ENCODE measurements at places on chromosomes 12 and 14.

DNA sequence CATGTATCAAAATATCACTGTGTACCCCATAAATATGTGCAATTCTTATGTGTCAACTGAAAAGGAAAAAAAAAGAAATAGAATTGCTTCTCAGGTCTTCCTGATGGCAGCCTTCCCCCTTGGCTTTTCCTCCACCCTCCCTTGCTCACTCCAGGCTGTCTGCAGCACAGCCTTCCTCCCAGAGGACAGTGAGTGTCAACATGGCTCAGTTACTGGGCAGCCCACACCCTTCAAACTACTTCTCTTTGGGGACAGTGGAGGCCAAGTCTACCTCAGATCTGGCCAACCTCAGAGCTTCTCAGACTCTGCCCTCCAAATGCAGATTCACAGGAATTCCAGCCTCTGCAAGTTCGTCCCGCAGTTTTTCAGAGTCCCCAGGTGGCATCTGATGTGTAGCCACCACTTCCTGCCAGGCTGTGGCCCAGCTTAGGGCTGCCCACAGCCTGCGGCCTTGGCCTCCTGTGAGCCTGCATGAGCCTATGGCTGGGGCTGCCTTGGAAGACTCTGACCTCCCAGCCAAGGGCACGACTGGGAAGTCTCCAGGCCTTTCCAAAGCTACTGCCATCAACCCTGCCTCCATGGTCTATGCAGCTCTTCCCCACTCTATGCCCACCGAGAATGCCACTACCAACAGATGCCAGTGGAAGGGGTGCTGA lies 148.0 kb upstream of the PWP1 start:
- DNase-seq = no peak

GRCh38 chr14:56753396-56753795 lies 56.9 kb downstream of the OTX2 start:
- DNase-seq = no peak

GRCh38 chr12:119684711-119685369 lies 16.9 kb downstream of the PRKAB1 start:
- no peak for DNase-seq

- DNase-seq = peak; percentile 39
These were observed 3.7 kb upstream of the TMX1 start for GRCh38 chr14:51236314-51236713.

GRCh38 chr12:91523831-91524230 lies 341.2 kb upstream of the DCN start:
- no peak for DNase-seq

DNA sequence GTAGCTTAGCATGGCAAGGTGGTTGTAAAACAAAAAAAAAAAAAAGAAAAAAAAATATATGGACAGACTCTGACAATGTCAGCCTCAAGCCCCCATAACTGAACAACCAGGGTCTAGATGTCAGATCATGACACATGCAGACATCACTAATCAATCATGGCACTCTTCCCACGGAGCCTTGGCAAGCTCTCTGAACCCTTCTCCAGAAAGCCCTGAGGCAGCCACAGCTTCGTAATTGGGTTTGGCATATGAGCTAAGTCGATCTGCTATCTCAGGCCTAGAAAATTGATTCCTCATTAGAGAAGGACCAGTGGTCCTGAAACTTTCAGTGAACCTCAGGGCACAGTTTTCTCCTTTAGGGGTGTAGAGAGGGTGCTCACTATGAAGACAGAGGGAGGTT lies 112.2 kb downstream of the GPR135 start:
- DNase-seq = no peak

GRCh38 chr12:75103822-75104221 lies 105.8 kb downstream of the KCNC2 start:
- no peak for DNase-seq

DNA sequence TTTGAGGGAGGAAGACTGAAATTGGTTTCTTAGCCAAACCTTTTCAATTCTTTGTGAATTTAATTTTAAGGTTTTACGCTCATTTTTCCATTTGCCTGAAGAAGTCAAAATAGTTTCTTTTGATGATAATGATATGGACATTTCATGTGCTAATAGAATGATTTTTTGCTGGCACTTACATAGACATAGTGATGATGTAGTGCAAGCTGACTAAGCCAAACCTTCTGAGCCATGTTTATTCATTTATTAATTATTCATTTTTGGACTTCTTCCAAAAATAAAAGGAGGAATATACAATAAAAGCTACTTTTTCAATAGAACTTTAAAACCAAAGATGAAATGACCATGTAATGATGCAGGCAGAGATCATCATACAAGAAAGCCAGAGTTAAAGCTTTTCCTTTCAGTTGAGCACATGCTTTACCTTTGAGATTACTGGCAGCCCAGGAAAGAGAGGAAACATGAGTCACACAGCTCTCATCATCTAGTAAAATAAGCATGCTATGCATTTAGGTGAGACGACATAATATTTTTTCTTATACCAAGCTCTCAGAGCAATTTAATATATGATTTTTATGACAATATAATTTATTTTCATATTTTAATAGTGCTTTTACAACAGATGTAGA lies 24.8 kb downstream of the KCNA1 start:
- DNase-seq = no peak

DNA sequence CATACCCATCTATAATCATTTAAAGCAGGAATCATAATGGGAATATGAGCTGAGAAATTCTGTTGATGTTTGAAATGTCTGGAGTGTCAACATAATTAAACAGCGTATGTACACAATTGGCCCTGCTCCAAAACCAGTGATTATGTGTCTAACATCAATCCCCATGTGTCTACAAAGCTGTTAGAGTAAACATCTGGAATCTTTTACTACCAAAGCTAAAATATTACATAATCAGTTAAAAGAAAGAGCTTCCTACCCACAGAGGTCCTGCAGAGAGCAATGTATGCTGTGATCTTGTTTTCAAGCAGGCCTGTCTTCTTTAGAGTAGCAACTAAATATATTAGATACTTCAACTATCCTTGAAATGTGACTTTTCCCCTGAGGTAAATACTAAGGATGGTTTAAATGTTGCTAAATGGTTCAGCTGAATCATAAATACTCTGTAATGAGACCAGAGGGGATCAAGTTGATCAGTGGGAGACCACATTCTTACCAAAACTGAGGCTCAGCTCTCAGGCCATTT lies 74.3 kb downstream of the RASSF8 start:
- peak; percentile 29 for DNase-seq

- no peak for DNase-seq
These were observed 27.9 kb downstream of the SYNE3 start for GRCh38 chr14:95488376-95489213.

DNA sequence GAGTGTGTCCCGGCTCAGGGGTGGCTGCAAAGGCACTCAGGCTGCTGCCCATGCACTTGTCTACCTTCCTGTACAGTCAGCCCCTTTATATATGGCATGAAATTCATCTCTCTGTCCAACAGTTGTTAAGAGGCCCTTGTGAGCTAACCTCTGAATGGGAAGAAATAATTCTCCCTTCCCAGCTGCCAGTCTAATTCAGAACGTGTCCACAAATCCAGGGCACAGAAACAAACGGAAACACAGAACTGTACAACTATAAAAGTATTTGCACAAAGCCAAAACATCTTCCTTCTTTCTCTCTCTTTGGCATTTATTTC lies 849 bp downstream of the KRT5 start:
- DNase-seq = no peak

DNA sequence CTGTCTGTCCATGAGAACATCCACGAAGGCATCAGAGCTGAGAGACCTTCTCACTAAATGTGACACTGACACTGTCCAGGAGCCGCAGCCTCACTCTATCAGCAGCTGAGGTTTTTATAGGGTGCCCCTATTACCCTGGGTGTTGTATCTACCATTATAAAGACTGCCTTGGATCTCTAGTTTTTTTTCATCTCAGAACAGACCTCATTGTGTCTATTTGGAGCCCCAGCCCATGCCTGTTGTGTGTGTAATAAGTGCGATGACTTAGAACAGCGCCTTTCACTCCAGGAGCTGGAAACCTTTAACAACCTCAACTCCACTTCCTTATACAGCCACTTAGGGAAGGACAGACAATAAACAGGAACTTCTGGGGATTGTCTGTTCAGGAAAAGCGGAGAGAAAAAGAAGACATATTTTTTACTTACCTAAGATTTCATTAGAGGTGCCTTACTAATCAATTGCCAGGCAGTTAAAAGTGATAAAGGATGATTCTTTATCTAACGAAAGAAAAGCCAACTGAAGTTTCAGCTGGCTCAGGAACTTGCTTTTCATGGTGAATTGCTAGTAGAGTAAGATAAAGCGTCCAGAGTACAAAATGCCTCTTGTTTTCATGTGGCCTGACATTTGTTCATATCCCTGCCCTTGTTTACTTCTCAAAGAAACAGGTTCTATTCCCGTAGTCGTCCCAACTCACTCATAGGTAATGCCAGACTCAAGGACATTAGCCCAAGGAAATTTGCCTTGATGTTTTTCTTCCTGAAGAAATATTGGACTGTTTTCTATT lies 420.6 kb downstream of the RAD51B start:
- no peak for DNase-seq

DNA sequence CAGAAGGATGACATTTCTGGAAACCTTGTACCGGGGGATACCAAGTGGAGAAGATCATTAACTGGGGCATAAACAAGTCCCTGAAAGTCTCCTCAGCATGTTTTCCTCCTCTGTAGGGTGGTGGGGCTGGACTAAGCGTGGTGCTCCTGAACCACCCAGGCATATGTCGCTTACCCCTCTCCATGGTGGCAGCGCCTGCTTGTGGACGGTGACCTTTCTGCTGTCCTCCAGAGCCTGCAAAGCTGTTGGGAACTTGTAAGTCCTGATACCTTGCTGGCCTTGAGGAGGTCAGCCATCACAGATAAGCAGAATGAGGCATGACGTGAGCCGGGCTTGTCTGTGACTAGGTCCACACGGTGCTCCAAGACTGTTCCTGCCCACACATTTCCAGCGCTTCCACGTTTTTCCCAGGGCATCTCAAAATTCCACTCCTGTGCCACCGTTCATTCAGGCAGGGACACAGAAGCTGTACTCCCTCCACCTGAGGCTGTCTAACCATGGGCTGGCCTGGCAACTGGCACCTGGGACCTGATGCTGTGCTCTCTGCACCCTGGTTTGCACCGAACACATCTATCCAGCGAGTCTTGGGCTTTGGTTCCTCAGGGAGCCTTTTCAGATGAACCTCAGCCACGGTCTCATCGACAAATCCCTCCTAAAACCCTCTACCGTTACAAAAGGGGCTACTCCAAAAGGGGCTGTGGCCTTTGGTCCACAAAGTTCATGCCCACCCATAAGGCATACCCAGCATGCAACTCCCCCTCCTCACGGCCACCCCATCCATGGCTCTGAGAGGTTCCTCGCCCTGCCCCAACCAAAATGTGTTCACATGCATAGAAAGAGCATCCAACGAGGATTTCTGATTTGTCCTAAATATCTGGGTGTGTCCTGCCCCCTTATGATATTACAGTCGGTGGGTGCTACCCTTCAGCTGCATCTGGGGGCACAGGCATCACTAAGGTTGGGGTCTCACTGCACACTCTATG lies 199.6 kb upstream of the DIO3 start:
- no peak for DNase-seq

DNA sequence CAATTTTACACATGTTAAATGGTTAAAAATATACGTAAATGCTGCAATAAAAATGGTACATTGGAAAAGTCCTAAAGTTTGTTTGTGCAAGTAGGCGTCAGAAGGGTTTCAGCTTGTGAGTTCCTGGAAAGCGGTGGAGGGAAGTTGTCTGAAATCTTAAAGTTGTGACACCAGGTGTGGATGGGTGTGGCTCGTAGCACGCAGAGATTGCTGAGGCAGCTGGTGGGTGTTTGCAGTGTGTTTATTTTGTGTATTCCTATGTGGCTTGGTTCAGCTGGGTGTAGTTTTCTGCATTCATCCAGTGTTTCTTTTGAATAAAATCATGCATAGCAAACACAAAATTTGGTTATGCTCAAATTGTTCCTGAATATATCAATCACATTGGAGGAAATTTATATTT lies 136.8 kb upstream of the TBX3 start:
- DNase-seq = no peak

GRCh38 chr12:13223179-13223804 lies 26.8 kb downstream of the EMP1 start:
- peak; percentile 80 for DNase-seq

DNA sequence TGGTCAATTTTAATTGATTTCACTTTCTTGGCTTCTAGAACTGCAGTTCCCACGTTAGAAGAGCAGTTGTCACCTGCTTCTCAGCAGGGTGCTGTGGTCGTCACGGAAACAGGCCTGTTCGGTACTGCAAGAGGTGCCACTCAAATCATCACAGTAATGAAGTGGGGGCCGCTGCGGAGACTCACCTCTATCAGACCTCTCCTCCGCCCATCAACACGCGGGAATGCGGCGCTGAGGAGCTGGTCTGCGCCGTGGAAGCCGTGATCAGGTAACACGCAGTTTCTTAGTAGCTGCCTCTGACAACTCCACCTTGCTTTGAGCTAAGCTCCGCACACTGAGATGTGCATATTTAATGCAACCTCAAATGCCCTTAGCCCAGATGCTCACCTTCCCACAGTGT lies 107.2 kb downstream of the UNC79 start:
- no peak for DNase-seq

- DNase-seq = no peak
These were observed 62.7 kb upstream of the KCNH3 start for GRCh38 chr12:49476091-49476490.

GRCh38 chr14:51914310-51914709 lies 53.9 kb downstream of the GNG2 start:
- no peak for DNase-seq

DNA sequence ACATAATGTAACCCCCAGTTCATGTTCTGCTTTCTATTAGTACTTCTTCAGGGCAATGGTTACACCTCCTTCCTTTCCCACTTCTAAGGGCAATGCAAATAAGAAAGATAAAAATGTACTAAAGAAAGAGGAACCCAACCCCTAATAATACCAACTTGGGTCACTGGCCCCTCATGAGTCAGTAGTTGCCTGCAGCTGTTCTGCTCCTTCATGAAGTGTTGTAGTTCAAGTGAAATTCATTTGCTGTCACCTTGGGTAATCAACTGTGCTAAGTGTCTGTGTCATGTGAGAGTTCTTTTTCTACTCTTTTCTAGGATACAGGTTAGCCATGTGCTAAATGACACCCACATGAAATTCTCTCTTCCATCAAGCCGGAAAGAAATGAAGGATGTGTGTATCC lies 91.8 kb downstream of the PLXNC1 start:
- DNase-seq = no peak

DNA sequence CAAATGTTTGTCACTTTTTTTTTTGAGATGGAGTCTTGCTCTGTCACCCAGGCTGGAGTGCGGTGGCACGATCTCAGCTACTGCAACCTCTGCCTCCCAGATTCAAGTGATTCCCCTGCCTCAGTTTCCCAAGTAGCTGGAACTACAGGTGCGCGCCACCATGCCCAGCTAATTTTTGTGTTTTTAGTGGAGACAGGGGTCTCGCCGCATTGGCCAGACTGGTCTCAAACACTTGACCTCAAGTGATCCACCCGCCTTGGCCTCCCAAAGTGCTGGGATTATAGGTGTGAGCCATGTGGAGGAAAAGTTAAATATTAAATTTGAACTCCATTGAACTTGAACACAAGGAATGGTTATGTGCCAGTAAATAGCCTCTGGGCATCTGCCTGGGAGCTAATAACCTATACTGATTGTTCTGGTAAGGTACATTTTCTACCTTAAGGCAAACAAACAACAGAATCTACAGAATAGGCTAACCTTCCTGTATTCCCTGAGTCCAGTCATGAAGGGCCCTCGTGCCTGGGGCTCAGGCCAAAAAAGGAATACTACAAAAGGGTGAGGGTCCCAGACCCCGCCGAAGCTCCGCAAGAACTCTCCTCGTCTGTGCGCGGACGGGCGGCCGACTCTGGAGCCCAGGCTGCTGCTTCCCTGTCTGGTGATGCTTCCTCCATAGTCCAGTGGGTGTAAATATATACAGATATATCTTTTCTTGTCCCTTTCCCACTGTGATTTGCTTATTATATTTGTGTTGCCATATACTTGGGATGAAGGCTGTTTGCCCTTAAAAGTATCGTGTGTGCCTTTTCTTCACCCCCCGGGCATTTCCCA lies 74.0 kb upstream of the EIF5 start:
- DNase-seq = no peak
